ENCODE measurements at places on chromosomes 3 and 15. TPM values are rescaled to one million over a fixed set of nuclear protein-coding genes. Genes with fewer than 3 reads are reported as not detected.

ACOX2 gene
- 1.7 TPM for total RNA-seq

KBTBD13 gene
- total RNA-seq: not detected

MLF1 gene
- 7.9 TPM for total RNA-seq

CAMP gene
- not detected for total RNA-seq

CACNA2D3 gene
- not detected for total RNA-seq

AP3B2 gene
- total RNA-seq: not detected

PDZRN3 gene
- 0.65 TPM for total RNA-seq

LRRK1 gene
- 5.2 TPM for total RNA-seq

ANKUB1 gene
- total RNA-seq: 0.32 TPM

FAM81A gene
- under 0.01 TPM for total RNA-seq

SCAANT1 gene
- total RNA-seq: not detected

PARL gene
- 36.9 TPM for total RNA-seq

GOLGA8H gene
- 2.3 TPM for total RNA-seq

FANCD2OS gene
- not detected for total RNA-seq

TPRG1 gene
- under 0.01 TPM for total RNA-seq

MORC1 gene
- total RNA-seq: not detected

TIMMDC1 gene
- total RNA-seq: 57.5 TPM

MYO5A gene
- total RNA-seq: 55.2 TPM

RGMA gene
- total RNA-seq: not detected

POC1A gene
- 9.1 TPM for total RNA-seq

GOLGA8R gene
- 1.4 TPM for total RNA-seq
